NB4 (cell line): ENCODE measurements at places on chromosomes 7 and 10.

DNA sequence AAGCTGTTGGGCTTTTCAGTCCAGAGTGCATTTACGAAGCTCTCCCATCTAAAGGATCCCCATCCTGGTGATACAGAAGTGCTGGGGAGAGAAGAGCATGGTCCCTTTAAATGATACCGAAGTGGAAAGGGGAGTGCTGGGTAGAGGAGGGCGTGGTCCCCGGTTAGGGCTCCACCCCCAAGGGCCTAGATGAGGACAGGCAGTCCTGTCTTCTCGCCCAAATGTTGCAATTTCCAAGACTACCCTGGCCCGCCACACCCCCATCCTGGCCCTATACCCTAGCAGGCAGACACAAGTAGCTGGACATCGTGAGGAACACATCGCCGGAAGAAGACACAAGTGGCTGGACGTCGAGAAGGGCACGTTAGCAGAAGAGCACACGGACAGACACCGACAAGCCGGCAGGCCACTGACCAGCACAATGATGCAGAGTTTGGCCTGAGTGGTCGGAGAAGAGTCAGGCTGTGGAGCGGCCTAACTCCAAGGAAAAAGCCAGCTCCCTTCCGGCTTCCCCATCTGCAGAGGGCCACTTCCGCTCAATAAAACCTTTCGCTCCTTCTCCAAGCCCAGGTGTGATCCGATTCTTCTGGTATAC lies 439.5 kb upstream of the NRP1 start:
- no peak for DNase-seq

DNA sequence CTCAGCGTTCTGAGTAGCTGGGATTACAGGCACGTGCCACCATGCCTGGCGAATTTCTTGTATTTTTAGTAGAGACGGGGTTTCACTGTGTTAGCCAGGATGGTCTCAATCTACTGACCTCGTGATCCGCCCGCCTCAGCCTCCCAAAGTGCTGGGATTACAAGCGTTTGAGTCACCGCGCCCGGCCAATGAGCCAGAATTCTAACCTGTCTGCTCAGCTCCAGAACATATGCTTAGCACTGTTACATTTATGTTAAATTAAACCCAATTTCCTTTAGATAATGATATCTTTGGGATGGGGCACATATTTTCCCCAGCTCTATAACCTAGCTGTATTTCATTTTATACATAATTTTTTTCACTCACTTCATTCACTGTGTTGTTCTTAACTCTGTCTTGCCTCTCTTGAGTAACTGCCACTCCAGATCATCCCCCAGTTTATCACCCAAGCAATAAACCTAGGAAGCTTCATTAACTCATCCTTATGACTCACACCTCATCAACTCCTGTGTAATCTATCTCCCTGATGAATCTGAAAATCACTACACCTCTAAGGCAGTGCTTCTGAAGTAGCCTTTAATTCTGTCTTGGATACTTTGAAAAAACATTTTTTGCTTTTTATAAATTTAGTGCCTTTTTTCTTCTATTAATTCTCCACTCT lies 559.7 kb upstream of the ZWINT start:
- no peak for DNase-seq

GRCh38 chr10:21289961-21290360 lies 235.5 kb downstream of the SKIDA1 start:
- DNase-seq: no peak

GRCh38 chr10:101451667-101452069 lies 97.7 kb downstream of the BTRC start:
- DNase-seq: no peak

DNA sequence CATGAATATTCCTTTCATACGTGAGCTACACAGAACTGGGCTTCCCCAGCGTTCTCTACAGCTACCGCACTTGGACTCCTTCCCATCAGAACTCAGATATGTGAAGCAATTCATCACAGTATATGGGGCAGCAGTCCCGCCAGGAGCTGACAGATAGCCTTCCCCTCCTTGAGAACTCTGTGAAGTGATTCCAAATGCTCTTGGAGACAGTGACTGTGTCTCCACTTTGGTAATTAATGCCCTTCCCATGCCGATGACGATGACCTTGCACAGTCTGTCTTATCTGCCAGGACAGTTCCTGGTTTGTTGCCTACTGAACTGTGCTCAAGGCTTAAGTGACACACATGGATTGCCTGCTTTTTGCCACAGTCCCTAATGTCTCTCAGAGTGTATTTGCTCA lies 75.0 kb upstream of the AFAP1L2 start:
- DNase-seq: no peak

DNA sequence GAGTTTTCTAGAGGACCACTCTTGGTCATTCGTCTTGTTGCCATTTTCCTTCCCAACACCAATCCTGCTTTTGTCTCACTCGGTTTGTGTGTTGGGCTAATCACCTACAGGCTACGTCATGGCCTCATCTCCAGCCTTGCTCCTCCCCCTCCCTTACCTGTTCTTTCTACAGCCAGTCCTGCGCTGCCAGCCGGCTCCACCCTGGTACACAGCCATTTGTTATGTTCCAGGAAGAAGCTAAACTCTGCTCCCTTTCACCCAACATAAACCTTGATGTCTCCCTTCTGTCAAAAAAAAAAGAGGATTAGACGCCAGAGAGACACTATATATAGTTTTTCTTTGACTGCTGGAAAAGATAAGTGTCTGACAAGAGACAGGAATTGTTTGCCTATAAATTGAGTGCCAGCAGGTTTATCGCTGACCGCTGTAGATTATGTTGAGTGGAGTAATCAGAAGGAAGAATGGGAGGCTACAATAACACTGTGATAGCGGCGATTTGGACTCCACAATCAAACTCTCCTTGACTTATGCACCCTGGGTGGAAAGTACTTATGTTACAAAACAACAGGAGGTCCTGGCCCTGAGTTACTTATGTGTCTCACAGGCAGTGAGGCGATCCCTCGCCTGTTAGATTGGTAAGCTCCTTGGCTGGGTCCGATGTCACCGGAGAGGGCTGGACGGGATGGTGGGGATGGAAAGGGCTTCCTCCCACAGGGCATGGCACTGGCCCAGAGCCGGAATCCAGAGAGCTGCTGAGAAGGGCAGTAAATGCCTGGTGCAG lies 171.3 kb upstream of the BMPER start:
- no peak for DNase-seq

- peak; percentile 82 for DNase-seq
Observed at GRCh38 chr10:69769395-69769992, 32.2 kb upstream of the COL13A1 start.

DNA sequence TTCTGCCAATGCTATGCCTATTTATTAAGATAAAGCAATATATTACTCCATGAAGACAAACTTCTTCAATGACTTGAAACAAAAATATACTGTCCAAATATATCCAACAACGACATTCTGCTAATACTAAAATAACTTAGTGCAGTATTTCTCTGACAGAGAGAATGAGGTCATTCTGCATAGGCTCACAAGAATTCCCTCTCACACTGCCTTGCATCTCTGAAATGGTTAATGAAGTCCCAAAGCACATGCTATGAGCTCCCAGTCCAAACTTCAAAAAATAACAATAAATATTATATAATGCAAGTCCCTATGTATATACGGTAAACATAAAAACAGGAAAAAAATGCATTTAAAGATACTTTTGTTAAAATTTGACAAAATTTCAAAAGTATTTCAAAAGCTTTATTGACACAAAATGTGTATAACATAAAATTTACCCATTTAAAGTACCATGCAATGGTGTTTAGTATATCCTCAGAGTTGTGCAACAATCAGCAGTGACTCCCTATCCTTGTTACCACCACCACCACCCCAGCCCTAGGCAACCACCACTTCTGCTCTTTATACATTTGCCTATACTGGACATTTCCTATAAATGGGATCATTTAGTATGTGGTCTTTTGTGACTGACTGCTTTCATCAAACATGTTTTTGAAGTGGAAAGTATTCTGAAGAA lies 27.6 kb downstream of the CHCHD3 start:
- peak; percentile 76 for DNase-seq

DNA sequence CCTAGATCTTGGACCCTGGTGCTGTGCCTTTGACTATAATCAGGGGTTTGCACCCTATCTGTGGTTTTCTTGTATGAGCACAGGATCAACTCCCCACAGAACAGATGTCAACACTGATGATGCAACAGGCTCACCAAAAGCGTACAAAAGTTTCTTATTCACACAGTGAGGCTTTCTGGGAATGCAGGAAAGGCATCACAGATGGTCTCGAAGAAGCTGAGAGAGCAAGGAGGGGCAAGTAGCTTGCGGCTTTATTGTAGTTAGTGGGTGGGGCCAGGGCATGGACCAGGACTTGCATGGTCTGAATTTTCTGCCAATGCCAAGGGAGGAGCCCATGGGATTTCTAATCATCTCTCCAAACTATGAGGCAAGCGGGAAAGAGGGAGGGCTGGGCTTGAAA lies 46.2 kb downstream of the SEC61G start:
- DNase-seq: peak; percentile 51

- DNase-seq: no peak
Observed at GRCh38 chr10:92081641-92082040, 158.1 kb downstream of the BTAF1 start.

DNA sequence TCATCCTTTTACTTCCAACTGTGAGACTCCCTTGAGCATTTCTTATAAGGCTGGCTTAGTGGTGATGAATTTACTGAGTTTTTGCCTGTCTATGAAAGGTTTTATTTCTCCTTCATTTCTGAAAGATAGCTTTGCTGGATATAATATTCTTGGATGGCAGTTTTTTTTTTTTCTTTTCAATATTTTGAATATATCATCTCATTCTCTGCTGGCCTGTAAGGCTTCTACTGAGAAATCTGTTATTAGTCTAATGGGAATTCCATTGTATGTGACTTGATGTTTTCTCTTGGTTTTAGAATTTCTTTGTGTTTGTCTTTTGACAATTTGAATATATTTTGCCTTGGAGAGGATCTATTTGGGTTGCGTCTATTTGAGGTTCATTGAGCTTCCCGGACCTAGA lies 22.4 kb downstream of the PHTF2 start:
- no peak for DNase-seq

- no peak for DNase-seq
Observed at GRCh38 chr10:66284621-66285020, 641.2 kb upstream of the LRRTM3 start.

GRCh38 chr10:69337296-69338132 lies 59.2 kb downstream of the HK1 start:
- DNase-seq: peak; percentile 96

DNA sequence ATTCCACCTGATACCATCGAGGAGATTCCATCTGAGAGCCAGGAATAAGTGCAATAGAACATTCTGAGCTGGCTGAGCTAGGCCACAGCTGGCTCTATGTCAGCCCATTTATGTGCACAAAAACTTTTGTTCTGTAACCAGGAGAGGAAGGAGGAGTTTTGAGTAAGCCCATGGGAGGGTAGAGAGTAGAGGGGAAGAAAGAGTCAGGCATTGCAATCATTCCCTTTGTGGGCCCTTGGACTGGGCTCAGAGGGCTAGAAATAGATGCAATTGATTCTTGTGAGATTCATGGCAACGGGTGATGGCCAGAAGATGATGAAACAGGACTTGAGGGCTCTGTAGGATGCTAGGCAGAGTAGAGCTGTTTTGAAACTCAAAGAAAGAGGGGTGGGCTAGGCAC lies 104.6 kb upstream of the KIF5B start:
- no peak for DNase-seq

DNA sequence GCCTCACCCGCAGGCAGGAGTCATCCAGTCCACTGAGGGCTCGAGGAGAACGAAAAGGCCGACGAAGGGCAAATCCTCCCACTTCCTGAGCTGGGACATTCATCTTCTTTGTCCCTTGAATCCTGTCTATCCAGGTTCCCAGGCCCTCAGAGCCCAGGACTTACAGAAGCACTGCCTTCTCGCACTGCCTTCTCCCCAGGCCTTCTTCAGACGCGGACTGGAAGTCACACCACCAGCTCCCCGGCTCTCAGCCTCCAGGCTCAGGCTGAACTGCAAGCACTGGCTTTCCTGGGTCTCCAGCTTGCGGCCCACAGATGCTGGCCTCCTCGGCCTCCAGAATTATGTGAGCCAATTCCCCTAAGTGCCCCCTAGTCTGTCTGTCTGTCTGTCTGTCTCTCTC lies 6.4 kb upstream of the MMP21 start:
- DNase-seq: no peak

GRCh38 chr10:49761789-49762565 lies at the start of gene OGDHL:
OGDHL (minus strand) TSS chr10:49762323; CDS start chr10:49758592, 3,731 bp downstream.
- peak; percentile 80 for DNase-seq

DNA sequence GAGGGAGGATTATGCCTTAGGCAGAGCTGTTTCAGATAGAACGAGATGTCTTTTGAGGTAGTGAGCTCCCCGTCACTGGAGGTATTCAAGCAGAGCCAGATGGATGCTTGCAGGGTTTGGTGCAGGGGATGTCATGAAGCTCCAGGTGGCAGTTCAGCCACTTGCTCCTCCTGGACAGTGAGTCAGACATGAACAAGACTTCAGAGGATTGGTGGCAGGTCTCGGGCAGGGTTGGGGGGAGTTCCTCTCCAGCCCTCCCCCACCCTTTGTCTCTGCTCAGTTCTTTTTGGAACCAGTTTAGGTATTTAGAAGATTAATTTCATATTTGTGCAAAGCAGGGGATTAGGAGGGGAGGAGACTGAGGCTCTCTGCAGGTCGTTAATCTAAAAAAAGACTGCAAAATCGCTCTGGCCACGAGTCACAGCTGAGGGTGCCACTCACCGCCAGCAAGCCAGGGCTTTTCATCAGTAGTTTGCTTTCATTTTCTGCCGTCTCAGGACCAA lies 21.5 kb upstream of the MYL10 start:
- peak; percentile 44 for DNase-seq

DNA sequence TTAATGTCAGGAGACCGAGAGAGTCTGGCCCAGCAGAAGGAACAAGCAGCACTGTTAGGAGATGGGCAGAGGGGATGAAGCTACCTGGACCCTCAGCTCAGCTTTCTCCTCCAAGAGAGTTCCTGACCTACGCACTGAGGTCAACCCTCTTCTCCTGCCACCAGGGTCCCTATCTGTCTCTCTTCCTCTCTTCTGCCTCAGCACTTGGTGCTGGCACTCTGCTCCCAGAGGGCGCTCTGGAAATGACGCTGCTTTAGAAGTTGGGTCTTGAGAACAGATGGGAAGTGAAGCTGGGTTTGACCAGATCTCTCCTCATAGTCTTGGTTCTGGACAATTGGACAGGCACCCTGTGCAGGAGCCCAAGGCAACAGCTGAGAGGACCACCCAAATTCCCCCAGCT lies 216.0 kb upstream of the AGK start:
- no peak for DNase-seq

DNA sequence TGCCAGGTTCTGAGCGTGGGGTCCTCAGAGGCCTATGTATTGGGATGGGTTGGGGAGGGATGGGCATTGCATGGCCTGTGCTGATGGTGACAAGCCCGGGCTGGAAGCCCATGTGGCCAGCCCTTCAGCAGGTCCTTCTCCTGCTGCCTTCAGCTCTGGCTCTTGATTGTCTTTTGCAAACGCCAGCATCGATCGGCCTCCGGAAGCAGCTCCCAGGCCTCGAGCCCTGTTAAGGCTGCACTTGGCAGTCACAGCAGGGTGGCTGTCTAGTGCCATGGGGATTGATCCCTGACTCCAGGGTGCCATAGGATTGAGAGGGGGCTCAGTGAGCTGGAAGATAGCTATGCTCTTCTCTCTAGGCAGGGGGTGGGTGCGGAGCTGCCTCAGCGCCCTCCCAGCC lies 51.4 kb downstream of the CDH23 start:
- no peak for DNase-seq

GRCh38 chr7:41504214-41504980 lies 198.5 kb downstream of the INHBA start:
- no peak for DNase-seq

GRCh38 chr10:105950410-105950809 lies 1214.1 kb downstream of the SORCS1 start:
- DNase-seq: peak; percentile 49

GRCh38 chr10:77925410-77925794 lies 1.2 kb downstream of the DLG5 start:
- DNase-seq: no peak
